ENCODE measurements at places on chromosomes 5 and 9.

GRCh38 chr5:147482706-147483180 lies 27.1 kb downstream of the DPYSL3 start:
- no peak for DNase-seq

DNA sequence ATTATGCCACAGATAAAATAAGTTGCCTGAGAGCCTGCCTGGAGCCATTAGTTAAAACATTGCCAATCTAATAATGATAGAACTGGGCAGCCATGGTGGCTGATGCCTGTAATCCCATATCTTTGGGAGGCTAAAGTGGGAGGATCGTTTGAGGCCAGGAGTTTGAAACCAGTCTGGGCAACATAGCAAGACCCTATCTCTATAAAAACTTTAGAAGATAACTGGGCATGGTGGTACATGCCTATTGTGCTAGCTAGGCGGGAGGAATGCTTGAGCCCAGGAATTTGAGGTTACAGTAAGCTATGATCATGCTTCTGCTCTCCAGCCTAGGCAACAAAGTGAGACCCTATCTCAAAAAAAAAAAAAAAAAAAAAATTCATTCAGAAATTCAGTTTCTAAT lies 52.6 kb downstream of the RAI14 start:
- no peak for DNase-seq

DNA sequence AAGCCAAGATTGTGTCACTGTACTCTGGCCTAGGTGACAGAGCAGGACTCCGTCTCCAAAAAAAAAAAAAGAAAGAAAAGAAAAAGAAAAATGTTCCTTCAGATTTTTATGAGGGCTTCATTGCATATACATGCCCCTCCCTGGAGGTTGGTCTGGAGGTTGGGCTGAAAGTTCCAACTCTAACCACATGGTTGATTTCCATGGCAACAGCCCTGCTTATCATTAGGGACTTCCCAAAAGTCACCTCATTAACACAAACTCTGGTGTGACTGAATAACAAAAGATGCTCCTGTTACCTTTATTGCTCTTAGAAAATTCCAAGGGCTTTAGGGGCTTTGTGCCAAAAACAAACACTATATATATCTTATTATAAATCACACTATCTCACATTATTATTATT lies 113.8 kb downstream of the TMC1 start:
- no peak for DNase-seq

DNA sequence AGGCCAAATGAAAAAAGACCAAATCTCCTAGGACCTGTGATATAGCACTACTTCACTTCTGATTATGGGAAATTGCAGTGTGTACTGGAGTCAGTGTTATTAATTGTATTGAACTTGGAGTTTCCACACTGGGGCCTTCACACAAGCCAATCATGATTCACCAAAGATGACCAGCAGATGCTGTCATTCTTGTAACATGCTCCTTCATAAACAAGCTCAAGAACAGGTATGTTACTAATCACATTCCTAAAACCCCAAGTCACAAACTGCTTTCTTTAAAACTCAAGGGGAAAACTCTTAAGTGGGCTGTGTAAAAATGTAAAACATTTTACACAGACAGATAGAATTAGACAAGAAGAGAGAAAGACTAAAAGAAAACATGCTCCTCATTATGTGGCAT lies 5.6 kb downstream of the KLHL3 start:
- no peak for DNase-seq

GRCh38 chr9:128244837-128245231 lies 31.0 kb downstream of the GOLGA2 start:
- peak; percentile 81 for DNase-seq

GRCh38 chr5:112109331-112110007 lies 309.6 kb downstream of the EPB41L4A start:
- DNase-seq, result peak; percentile 4

DNA sequence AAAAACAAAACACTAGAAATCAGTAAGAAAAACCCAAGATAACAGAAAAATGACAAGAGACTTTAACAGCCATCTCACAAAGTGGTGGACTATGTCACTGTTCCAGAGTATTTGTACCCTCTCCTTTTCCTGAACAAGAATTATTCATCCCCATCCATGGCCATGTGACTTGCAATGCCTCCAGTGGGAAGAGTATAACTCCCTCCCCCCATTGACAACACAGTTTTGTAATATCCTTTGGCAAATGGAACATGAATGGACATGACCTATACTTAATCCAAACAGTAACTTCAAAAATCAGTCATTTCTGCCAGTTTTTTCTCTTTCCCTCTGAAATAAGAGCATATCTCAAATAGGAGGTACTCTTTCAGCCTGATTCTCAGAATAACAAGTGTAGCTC lies 33.9 kb downstream of the PTBP3 start:
- DNase-seq, result no peak

DNA sequence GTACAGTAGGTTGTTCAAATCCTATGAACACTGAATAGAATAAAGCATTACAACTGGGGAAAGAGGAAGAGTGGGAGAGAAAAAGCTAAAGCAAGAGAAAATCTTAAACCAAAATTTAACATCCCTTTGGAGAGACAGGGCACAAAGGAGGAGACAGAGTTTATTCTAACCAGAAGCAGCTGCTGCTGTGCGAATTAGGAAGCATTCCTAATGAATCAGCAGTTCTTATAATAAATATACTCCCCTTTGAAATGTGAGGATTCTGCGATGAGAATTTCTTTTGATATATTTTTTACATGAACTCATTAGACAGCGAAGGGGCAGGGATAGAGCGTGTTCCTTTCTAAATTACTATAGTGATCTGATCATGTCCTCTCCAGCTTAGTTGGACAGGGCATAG lies 233.4 kb downstream of the DENND1A start:
- DNase-seq, result no peak

- no peak for DNase-seq
Measured at GRCh38 chr5:125868036-125868435, 555.2 kb upstream of the GRAMD2B start.

DNA sequence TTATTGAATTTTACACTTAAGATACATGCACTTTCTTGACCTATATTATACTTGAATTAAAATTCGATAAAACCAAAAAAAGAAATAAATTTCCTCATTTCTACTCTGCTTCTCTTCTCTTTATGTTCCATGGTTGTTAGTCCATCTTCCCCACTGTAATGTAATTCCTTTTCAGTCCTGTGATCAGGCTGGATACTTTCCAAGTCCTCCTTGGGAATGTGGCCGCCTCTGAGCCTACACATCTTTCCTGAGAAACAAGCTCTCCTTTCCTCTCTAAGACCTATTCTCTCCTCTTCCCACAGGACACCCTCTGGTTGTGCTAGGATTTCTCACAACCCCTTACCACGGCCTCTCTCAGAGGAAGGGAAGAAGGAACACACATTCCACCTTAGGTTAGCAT lies 285.1 kb downstream of the DNAH5 start:
- DNase-seq, result no peak

- DNase-seq, result no peak
Measured at GRCh38 chr9:115553060-115553773, 435.3 kb upstream of the TNC start.

DNA sequence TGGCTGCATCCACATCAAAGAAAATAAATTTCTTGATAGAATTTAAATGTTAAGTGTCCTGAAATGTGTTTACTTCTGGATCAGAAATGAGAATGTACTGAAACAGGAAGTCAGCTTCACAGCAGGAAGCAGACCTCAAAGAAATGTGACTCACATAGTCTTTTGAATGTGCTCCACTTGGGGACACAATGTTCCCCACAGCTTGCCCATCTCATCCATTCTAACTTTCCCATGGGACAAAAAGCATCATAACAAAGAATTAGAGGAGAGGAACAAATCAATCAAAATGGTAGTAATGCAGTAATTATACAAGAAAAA lies 85.7 kb downstream of the GRAMD2B start:
- DNase-seq, result no peak

DNA sequence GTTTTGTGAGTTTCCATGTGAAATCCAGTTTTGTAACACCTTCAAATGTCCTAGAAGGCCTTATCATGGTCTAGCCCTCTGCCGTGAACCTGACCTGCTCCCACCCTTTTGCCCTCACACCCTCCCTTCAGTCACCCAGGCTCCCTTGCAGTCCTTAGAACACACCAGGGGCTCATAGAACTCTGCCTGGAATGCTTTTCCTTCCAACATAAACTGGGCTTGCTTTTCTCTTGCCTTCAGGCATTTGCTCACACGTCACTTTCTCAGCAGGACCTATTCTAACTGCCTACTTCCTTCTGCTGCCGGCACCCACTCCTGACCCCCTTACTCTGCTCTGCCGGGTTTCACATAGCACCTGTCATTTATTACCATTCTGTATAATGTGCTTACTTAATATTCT lies 111.9 kb downstream of the PDE8B start:
- no peak for DNase-seq

DNA sequence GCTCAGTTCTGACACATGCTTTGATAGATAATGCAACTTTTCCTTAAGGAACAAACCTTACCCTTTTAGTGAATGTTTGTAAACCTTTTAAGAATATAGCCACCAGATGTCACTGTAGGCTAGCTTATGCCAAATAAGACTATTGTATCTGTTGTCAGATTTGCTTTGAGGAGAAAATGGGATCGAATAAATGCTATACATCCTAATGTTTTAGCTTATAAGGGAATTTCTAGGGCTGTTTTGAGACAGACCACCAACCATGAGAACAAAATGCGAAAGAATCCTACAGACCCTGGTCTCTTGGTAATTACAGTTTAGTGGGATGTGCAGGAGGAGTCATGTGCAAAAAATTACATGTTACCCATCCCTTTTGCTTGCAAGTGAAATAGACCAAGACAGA lies 127.6 kb upstream of the NMUR2 start:
- peak; percentile 13 for DNase-seq

DNA sequence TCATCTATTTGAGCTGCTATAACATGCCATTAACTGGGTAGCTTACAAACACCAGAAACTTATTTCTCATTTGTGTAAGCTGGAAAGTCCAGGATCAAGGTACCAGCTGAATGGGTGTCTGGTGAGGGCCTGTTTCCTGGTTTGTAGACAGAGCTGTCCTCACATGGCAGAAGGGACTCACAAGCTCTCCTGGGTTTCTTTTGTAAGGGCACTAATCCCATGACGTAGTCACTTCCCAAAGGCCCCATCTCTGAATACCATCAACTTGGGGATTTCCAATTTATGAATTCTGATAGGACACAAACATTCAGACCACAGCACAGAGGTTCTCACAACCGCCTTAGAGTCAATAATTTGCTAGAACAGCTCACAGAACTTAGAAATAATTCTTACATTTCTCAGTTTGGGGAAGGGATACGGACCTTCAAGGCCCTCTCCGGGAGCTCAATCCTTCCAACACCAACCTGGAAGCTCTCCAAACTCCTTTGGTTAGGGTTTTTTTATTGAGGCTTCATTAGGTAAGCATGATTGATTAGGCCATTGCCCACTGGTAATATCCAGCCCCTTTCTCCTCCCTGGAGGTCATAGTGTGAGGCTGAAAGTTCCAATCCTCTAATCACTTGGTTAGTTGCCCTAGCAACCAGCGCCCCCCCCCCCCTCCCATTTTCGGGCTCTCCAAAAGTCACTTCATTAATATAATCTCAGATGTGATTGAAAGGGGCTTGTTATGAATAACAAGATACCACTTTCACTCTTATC lies 7.6 kb upstream of the DNAJA1 start:
- DNase-seq, result no peak

DNA sequence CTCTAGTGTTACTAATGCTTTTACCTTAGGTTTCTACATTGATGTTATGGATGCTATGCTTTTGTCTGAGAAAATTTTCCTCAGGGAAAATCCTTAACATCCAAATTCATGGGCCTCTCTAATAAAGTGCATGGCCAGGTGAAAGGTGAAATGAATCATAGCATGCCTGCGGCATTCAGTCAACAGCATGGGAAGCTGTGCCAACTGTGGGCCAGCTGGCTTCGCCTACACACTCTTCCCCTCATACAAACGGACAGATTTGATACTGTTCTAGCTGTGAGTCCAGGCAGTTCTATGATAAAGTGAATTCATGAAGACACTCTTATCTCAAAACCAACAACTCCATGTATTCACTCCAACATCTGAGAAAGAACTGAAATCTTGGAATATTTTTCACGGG lies 374.1 kb downstream of the PLK2 start:
- DNase-seq, result no peak

GRCh38 chr9:82722561-82722960 lies 340.4 kb downstream of the RASEF start:
- no peak for DNase-seq

GRCh38 chr5:8383616-8384015 lies 514.7 kb downstream of the MTRR start:
- no peak for DNase-seq

DNA sequence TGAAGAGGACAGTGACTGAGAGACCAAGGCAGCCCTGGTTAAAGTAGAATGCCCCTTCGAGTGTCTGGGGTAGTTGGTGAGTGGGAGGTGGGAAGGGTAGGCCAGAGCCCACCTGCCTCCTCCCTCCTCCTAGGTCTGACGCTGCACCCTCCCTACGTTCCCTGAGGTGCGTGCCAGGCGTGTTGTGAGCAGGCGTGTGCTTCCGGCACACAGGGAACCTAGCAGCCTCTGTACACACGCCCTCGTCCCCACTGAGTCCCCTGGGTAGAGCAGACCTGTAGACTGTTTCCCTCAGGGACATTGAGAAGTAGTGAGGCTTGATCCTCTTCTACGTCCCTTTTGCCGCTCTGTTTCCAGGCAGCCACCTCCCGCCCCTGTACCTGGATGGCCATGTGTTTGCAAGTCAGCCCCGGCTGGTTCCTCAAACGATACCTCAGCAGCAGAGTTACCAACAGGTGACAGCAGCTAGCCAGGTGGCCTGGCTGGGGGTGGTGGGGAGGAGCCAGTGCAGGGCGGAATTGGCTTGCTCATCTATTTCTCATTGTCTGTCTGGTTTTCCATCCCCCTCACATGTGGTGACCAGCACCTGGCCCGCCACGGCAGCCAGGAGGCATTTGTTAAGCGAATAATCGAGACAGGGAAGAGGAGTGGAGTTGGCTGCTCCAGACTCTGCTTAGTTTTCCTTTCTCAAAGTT lies 16.8 kb upstream of the POMT1 start:
- no peak for DNase-seq

DNA sequence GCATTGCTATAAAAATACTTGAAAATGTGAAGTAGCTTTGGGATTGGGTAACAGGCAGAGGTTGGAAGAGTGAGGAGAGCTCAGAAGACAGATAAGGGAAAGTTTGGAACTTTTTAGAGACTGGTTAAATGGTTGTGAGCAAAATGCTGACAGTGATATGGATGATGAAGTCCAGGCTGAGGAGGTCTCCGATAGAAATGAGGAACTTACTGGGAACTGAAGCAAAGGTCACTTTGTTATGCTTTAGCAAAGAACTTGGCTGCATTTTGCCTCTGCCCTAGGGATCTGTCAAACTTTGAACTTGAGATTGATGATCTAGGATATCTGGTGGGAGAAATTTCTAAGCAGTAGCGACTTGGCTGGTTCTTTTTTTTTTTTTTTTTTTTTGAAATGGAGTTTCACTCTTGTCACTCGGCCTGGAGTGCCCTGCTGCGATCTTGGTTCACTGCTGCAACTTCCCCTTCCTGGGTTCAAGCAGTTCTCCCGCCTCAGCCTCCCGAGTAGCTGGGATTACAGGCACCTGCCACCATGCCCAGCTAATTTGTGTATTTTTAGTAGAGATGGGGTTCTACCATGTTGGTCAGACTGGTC lies 998.9 kb downstream of the TLE1 start:
- no peak for DNase-seq

All from nephron progenitor cell (in vitro differentiated cells).